ENCODE measurements at places on chromosomes 2 and 18.

DNA sequence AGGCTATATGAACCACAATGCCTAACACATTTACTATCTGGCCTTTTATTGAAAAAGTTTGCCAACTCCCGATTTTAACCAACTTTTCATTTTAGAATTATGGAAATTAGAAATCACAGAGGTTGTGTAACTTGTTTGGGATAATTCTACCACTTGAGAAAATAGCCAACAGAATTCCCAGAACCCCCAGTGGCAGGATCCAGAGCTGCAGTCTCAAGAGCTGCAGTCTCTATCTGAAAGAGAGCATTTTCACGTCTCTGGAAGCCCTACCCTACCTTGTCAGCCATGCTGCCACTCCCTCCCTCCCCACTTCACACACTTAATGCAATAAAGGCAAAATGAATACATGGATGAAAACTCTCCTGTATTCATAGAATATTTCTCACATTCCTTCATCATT is 23.4 kb upstream of the TSPYL6 start:
- DNase-seq, result no peak

DNA sequence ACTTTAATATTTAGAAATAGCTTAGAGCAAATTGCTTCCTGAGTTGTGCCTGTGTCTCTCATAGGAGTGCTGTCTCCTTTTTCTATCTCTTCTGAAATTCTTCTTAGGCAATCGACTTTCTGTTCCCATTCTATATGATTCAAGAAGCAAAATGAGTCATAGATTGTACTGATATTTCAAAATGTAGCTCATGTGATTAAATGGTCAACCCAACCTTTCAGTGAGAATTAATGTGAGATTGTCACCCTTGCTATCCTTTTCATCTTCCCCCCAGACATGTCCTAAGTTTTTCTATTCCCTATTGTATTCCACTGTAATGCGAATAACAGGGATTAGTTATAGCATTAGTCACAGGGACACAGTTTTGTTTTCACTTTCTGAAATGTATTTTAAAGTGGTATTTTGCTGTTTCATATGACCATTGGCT is 413.6 kb downstream of the THSD7B start:
- DNase-seq, result peak; percentile 67

DNA sequence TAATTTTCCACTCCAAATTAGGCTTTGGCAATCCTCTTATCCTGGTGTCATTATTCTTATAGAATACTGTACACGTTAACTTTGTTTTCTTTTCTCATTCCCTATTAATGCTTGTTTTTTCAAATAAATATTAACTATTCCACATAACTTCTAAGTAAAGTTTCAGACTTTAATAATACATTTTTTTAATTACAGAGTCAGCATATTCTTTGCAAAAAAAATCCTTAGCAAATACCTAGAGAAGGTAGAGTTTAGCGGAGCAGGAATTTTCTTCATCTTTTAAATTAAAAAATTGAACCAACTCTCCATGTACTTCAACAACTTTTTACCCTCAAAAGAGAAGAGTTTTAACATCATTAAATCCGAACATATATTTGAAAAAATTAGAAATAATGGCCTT is 45.2 kb downstream of the RPRM start:
- no peak for DNase-seq

GRCh38 chr2:41878716-41879234 is 169.0 kb upstream of the PKDCC start:
- DNase-seq, result no peak

- DNase-seq, result peak; percentile 81
These were observed 54.7 kb downstream of the EMILIN2 start for GRCh38 chr18:2901423-2901985.
